Activated T-cell treated with anti-CD3 and anti-CD28 coated beads for 48 hours (primary cell): ENCODE measurements at places on chromosomes 2 and 18.

DNA sequence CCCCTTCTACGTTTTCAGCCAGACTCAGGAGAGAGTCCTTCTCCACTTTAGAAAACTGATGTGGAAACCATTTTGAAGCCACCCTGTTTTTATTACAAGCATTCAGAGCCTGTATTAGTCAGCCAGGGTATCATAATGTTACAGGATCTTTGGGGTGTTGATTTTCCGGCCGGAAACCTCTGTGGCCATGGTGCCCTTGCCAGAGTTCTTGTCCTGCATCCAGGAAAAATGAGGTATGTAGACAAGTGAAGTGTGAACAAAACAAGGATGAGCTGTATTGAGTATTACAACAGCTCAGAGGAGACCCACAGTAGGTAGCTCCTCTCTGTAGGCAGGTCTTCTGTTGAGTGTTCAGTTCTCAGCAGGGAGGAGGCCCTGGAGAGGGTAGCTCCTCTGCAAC, 241.0 kb upstream of the COPS8 start:
- DNase-seq, result no peak

DNA sequence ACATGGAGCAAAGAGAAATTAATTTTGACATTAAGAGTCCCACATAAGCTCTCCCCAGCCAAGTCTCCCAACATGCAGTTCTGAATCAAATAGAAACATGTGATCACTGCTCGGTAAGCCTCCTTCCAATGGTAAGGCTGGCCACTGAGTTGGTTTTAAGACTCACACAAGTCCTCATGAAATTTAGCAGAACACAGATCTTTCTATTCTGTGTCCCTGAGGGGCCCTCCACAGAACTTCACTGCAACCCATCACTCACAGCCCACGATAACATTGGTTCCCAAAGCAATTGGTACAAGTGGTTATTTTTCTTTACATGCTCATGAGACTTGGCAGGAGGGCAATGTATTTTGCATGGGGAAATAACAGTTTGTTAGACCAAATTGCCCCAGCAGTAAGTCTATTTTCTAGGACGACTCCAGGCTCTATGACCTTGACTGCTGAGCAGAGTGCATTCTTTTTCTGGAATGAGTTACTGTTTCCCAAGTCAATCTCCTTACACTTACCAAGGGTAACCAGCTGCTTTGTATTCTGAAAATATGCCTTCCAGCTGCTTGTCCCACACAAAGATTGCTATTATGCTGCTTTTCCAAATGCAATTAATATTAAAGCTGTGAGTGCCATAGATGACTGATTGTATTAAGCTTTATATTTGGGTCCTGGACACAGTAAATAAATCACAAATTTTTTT, 142.3 kb upstream of the TANK start:
- no peak for DNase-seq

GRCh38 chr2:233165895-233166661, 85.4 kb upstream of the ATG16L1 start:
- DNase-seq, result peak; percentile 1

- DNase-seq, result no peak
Observed at GRCh38 chr2:162520959-162521358, 177.0 kb downstream of the GCA start.

GRCh38 chr2:203252818-203253217, 14.0 kb downstream of the CYP20A1 start:
- DNase-seq, result no peak

- DNase-seq, result no peak
Observed at GRCh38 chr2:4673025-4673489, 969.7 kb downstream of the DCDC2C start.

GRCh38 chr2:45739796-45740485, 88.5 kb downstream of the PRKCE start:
- no peak for DNase-seq

DNA sequence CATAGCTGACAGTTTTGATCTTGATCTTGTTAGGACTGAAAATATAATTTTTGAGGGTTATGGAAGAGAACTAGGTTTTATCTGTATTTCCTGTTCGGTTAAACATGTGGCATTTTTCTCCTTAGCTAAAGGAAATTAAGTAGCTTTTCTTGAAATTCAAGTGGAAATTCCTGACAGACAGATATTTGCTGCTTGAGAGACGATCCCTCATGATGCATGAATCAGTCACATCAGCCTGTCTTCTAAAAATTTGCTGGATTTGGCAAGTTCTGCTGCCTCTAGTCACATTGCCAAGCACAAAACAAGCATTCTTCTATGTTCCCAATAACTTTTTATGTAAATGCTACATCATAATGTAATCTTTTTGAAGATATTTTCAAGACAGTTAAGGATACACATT, 201.8 kb upstream of the ATP5MC3 start:
- DNase-seq, result no peak

- no peak for DNase-seq
Observed at GRCh38 chr18:6776188-6776587, 46.7 kb downstream of the ARHGAP28 start.

DNA sequence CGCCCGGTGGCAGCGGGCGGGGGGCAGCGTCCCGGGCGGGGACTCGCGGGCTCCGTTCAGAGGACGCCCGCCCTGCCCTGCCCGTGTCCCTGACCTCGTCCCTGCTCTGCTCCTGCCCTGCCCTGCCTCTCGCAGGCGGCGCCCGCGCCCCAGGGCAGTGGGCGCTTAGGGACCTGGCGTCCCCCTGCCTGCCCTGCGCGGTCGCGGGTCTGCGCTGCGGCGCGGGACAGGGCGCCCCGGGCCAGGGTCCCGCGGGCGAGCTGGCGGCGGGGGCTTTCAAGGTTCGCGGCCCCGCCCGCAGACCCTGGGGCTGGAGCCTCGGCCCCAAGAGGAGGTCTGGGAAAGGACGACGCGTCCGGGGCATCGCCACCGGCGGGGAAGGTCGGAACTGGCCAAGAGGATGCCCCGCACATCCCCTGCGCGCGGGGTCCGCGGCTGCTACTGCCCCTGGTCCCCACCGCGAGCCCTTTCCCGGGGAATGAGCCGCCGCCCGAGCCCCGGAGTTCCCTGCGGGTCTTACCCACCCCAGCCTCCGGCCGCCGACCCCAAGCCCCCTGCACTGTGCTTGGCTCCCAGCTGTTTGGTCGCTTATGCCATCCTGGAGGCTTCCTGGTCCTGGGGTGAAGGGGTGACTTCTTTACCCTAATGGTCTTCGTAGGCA, 679 bp downstream of the RNF144A start:
- DNase-seq, result no peak

DNA sequence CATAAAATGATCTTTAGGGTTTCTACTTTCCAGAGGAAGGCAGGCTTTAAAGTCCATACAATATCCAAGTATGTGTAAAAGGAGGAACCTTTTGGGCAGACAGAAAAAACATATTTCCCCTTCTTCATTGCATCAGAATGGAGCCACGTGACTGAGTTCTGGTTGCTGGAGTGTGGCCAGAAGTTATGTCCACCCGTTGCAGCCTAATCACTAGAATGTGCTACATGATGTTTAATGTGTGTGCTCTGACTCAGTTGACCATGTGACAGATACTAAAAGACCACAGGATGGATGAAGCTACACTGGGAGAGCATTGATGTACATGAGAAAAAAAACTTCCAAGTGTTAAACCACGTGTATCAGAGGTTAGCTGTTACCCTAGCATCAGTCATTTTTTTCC, 460.9 kb downstream of the RIT2 start:
- no peak for DNase-seq

- no peak for DNase-seq
Observed at GRCh38 chr2:127047716-127048617, 59.0 kb downstream of the BIN1 start.

DNA sequence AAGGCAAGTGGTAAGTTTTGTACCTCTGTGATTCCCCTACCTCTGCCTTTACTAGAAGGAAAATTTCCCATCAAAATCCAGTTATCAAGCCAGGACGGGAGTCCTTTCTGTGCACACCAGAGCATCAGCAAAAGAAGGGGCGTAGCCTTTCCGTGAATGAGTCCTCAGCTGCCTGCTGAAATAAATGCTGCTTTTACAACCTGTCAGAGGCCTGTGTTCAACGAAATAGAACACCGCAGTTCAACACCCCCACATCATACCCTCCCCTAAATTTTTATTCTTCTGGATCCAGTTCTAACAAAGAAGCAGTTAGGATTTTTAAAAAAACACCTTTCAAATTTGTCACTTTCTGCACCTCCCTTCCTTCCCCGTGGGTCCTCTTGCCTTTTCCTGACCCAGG, 135.8 kb downstream of the SETBP1 start:
- no peak for DNase-seq

DNA sequence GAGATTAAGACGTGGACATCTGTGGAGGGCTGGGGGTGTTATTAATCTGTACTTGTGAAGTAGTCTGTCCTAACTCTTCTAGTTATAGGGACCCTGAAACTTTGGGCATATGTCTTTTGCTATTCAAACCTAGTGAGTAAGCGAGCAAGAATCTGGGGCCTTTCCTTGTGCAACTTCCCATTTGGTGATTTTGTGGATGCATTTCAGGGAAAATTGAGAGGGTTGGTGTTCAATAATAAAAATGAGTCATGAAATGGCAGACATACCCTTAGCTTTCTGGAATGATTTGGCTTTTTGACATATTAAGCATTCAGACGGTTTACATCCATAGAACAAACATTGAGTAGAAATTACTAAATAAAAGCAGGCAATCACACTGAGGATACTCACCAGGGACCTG, 17.0 kb downstream of the COL4A4 start:
- no peak for DNase-seq

- no peak for DNase-seq
Observed at GRCh38 chr2:193668557-193669323, 1474.0 kb upstream of the TMEFF2 start.

DNA sequence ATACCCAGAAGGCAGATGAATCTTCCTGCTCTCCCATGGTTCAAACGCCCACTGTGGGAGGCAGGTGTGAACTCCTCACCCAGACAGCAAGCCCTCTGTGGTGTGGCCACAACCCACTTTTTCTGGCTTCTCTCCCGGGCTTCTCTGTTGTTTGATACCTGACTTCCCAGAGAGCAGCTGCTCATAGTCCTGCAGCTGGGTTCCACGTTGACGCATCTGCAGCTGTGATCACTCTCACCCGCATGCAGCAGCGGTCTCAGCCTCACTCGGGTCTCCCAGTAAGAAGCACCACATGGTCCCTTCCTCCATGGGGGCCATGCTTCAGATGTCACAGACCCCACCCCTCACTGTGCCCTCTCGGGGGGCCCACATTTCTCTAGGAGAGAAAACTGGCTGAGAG, 3.5 kb downstream of the ASPRV1 start:
- no peak for DNase-seq

DNA sequence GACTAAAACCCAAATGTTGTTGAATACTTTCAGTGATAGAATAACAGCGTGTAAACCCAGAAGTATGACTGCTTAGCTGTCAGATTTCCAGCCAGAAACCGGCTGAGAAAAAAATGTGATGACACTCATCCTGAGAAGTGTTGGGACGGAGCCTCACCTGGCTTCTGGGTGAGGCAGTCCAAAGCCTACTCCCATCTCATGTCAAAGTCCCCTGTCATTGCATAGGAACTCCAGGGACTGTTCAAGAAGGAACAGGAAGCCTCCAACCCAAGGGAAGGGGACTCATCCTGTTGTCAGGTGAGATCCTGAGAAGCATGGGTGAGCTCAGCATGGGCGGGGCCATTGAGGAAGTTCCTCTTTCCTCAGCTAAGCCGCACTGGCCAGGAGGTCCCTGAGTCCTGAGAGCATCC, 11.3 kb upstream of the CHRNA1 start:
- no peak for DNase-seq

GRCh38 chr18:25164848-25165811, 186.8 kb downstream of the ZNF521 start:
- no peak for DNase-seq

DNA sequence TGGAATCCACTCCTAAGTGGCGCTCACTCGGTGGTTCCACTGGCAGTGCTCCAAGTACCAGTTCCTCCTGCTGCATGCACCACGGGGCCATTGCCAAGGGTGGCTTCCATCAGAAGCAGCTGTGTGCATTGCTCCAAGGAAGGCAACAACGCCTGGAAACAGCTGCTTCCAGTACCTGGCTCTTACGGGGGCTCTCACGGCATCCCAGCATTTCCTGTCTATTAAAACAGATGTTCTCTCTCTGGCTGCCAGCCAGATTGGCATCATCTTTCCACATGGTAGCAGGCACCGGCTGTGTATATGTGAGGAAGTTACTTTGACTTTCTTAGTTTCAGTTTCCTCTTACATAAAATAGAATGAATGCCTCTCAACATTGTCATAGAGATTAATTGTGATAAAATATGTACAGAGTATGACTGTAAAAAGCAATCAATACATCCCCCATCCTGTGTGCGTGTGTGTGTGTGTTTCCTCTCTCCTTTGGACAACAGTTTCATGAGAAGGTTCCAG, 84.9 kb downstream of the CMPK2 start:
- no peak for DNase-seq

DNA sequence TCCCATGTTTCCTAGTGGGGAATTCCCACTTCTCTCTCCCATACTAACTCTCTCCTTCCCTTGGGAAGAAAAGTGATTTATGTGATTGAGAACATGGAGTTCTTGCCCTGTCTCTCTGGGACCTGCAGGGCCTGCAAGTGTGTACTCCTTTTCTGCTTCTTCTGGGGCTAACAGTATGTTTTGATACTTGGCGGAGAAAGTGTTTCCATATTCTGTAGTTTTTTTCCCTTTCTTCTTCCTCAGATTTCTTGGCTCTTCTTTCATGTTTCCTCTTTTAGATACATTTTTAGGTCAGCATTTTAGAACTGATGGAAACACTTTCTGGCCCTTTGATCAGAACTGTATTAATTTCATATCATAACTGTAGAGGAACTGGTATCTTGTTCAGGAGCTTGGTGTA, 352.2 kb downstream of the DLGAP1 start:
- no peak for DNase-seq

DNA sequence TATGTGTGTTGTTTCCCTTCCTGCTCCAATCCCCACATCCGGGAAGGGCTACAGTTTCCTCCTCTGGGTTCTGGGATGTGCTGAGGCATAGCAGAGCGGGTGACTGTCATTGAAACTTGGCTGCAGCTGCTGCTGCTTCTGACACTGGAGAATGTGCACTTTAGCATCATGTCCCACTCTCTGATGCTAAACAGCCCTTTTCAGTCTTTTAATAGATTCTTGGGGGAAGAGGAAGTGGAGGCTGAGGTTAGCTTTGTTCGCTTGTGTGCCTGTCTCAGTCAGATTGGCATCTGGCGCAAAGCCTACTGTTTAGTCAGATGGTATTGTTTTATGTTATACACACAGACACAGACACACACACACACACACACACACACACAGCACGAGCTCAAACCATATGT, 136.5 kb upstream of the RND3 start:
- DNase-seq, result no peak
